ENCODE measurements at places on chromosomes 5 and 9.

GRCh38 chr5:10921160-10921559 lies 160.1 kb upstream of the DAP start:
- DNase-seq: no peak

GRCh38 chr9:137234055-137234697 lies 3.5 kb downstream of the SLC34A3 start:
- DNase-seq: no peak

GRCh38 chr5:154047324-154047723 lies 8.6 kb downstream of the MFAP3 start:
- DNase-seq: no peak

DNA sequence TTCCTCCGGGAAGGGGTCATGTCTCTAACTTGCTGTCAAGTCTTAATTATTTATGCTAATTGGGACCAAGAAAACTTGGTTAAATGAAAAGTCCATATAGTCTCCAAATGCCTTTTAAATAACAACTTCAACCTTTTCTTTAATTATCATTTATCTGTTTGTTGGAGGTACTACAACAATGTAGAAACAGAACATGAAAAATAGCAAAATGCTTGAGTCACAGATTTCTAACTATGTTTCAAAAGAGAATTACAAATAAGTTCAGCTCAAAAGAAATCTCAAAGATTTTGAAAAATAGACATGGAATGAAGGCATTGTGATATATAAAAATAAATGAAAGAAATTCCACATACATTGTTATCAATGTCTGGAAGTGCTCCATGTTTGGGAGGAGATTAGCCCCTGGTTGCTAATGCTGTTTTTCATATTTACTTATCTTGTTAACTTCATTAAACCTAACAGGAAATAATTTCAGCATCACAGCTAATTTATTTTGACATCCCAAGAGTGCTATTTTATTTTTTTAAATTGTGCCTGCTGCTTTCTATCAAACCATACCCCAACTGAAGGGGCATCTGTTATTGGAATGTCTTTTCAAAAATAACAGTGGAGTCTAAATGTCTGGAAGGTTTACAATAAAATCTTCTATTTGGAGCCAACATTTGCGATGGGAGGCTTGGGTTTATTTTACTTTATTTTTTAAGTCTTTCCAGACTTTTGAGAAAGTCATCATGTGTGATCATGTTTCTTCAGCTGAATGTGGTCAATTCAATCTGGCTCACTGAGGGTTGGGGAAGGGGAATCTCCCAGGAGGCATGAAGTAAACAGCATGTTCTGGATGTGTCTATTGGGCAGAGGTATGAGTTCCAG lies 53.1 kb upstream of the ANKRD55 start:
- DNase-seq: no peak

DNA sequence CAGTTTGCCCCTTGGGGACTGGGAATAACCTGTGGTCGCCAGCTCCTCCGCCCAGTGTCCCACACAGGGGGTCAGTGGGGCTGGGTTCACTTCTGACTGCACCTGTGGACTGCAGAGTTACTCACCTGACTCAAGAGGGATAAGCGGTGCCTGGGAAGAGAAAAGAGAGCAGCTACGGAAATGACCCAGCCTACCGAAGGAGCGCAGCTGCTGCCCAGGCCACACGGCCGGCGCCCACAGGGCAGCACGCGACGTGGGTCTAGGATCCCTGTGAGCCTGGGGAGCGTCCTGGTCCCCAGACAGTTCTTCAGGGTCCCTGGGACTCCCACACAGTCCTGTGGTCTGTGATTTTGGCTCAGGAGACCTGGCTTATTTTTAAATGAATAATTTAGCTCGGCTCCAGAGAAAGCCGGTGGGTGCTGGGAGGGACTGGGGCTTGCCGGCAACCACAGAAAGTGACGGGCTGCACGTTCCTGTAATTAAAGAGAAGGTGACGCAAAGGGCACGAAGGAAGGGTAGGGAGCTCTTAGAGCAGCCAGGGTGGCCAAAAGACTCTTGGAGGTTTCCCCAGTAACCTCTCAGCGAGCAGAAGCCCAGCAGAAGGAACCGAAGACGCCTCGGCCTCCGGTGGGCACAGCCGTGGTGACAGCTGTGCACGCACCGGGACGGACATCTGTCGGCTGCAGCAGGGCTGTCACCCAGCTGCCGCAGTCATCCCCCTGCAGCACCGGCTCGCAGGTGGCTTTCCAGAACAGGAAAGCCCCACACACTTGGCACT lies 97.5 kb upstream of the FCN2 start:
- DNase-seq: no peak

- DNase-seq: no peak
Measured at GRCh38 chr9:91102269-91102668, 259.4 kb downstream of the AUH start.

- DNase-seq: no peak
Measured at GRCh38 chr9:22740781-22741180, 294.2 kb downstream of the DMRTA1 start.

- no peak for DNase-seq
Measured at GRCh38 chr5:118614731-118615456, 373.5 kb downstream of the DTWD2 start.

- no peak for DNase-seq
Measured at GRCh38 chr9:100408546-100409175, 18.3 kb upstream of the MSANTD3 start.

- no peak for DNase-seq
Measured at GRCh38 chr5:75034137-75034739, 18.1 kb downstream of the GCNT4 start.

DNA sequence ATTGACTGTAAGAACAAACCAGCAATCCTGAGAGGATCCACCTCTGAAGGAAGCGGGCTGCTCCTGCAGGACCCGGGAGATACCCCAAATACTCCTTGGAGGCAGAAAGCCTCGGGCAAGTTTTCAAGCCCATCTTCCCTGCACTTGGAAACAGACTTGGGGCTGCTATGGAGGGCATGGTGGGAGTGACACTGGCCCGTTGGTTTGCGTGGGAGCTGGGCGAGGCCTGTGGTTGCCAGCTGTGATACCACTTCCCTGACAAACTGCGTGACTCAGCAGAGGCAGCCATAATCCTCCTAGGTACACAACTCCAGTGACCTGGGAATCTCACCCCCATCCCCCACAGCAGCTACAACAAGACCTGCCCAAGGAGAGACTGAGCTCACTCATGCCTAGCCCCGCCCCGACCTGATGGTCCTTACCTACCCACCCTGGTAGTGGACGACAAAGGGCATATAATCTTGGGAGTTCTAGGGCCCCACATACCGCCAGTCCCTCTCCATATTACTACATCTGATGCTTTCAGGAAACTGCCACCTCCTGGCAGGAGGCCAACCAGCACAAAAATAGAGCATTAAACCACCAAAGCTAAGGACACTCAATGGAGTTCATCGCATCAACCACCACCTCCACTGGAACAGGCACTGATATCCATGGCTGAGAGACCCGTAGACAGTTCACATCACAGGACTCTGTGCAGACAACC lies 38.1 kb upstream of the VLDLR start:
- no peak for DNase-seq

- no peak for DNase-seq
Measured at GRCh38 chr9:116154976-116155697, 1.5 kb downstream of the PAPPA start.

DNA sequence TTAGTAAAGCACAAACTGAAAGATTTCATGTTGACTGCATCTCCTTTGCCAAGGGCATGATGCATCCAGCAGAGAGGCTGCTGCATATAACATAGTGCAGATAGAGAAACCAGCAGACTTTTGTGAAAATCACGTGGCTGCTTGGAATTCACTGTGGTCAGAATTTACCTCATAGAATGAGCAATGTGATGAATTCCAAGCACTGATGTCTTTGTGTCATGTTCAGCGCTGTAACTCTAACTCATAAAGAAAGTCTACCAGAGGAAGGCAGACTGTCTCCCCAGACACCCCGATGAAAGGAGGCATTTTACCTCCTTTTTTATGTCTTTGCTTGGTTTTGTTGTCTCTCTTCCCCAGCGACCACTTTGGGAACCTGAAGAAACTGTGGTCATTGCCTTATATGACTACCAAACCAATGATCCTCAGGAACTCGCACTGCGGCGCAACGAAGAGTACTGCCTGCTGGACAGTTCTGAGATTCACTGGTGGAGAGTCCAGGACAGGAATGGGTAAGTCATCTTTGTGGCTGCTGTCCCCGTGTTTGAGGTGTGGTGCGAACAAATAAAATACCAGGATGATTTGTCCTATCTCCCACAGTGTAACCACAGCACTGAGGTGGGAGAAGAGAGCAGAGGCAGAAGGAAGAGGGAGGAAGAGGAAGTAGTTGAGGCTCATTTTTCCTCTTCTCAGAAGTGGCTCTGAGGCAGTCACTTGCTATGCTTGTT lies 42.0 kb downstream of the ITK start:
- DNase-seq: no peak

GRCh38 chr5:81125959-81126358 lies 107.2 kb upstream of the CKMT2 start:
- DNase-seq: no peak

DNA sequence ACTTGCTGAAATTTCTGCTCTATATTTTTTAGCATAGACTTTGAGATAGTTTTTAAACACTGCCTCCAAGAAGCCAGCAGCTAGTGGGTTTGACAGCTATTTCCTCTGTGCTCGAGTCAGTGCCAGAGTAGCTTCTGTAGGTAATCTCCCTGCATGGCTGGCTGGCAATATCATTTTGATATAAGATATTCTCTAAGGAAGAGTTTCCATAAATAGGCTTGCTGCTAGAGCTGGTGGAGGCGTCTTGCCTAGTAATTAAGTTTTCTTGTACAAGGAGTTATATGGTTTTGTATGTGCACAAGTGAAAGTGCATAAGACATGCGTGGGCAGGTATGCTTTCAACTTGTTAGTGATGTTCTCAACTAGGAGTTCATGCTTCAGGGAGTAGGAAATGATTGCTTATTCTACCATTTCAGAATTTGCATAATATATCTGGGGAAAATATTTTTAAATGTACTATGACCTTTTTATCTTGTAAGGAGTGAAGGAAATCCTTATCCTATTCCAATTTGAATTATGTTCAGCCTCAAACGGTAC lies 74.1 kb upstream of the CCL21 start:
- no peak for DNase-seq

DNA sequence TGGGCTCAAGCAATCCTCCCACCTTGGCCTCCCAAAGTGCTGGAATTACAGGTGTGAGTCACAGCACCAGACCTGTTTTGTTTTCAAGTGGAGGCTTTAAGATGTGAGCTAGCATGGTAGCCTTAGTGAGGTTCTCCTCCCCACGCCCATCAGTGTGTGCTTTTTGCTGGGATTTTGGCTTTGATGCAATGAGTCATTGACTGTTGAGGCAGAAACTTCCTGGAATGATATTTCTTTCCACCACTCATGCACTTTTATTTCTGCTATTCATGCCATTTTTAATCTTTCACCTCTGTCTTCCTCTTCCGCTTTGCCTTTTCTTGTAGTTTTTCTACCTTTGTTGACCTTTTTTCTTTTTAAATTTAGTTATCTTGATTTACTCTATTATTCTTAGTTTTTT lies 4.2 kb upstream of the NFIL3 start:
- DNase-seq: no peak

DNA sequence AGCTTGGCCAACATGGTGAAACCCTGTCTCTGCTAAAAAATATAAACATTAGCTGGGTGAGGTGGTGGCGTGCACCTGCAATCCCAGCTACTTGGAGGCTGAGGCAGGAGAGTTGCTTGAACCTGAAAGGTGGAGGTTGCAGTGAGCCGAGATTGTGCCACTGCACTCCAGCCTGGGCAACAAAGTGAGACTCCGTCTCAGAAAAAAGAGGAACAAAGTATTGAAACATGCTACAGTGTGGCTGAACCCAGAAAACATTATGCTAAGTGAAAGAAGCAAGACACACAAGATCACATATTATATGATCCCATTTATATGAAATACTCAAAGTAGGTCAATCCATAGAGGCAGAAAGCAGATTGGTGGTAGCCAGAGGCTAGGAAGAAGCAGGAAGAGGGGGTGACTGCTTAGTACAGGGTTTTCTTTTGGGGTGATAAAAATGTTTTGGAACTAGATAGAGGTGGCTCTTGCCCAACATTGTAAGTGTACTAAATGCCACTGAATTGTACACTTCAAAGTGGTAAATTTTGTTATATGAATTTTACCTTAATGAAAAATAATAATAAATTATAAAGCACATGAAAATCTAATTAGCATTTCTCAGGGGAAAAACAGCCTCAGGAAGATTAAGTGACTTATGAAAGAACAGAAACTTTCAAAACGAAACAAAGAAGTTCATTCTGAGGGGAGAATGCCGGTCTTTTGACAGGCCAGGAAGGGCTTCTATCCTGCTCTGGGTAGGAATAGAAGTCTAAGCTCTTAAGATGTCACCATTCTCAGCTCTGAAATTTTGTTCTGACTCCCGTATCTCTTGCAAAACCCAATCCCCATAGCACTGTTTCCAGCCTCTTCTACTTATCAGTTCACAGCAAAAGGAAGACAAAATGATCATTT lies 161.1 kb upstream of the TBCA start:
- no peak for DNase-seq

GRCh38 chr9:120362446-120362845 lies 217.5 kb downstream of the CDK5RAP2 start:
- no peak for DNase-seq

- no peak for DNase-seq
Measured at GRCh38 chr5:6556089-6556801, 76.6 kb downstream of the NSUN2 start.

GRCh38 chr5:69512740-69513260 lies 20.2 kb downstream of the OCLN start:
- no peak for DNase-seq

GRCh38 chr9:18396102-18396728 lies 77.7 kb upstream of the ADAMTSL1 start:
- no peak for DNase-seq

- DNase-seq: no peak
Measured at GRCh38 chr5:142937374-142937773, 167.2 kb downstream of the ARHGAP26 start.

DNA sequence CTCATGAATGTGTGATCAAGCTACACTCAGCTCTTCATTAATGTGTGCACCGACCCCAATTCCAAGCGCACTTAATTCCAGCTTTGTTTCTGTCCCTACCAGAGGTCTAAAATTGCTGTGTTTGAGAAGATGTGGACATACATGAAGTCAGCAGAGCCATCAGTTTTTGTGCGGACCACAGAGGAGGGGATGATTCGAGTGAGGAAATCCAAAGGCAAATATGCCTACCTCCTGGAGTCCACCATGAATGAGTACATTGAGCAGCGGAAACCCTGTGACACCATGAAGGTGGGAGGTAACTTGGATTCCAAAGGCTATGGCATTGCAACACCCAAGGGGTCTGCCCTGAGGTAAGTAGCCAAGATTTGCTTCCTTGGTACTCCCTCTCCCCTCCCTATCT lies 268.6 kb downstream of the FAM114A2 start:
- DNase-seq: no peak

- no peak for DNase-seq
Measured at GRCh38 chr5:41279040-41279439, 65.7 kb upstream of the C6 start.

GRCh38 chr5:14672484-14673394 lies 8.2 kb downstream of the OTULIN start:
- DNase-seq: no peak

- no peak for DNase-seq
Measured at GRCh38 chr5:39928709-39929108, 503.9 kb upstream of the DAB2 start.

- no peak for DNase-seq
Measured at GRCh38 chr9:27462434-27462833, 61.7 kb upstream of the IFNK start.

All from HS-27A (cell line).